ENCODE measurements at places on chromosomes 7 and 10. TPM values are rescaled to one million over a fixed set of nuclear protein-coding genes. Genes with fewer than 3 reads are reported as not detected.

TSPAN12 gene
- 10.8 TPM for total RNA-seq

CPXM2 gene
- 29.0 TPM for total RNA-seq

HOXA1 gene
- 1.00 TPM for total RNA-seq

HOXA6 gene
- total RNA-seq, result 4.4 TPM

TPK1 gene
- 2.3 TPM for total RNA-seq

PDE6C gene
- not detected for total RNA-seq

MYH16 gene
- not detected for total RNA-seq

Measured in smooth muscle cell of bladder (primary cell).